Fibroblast of lung (primary cell): ENCODE measurements at places on chromosomes 2 and 18. TPM values are rescaled to one million over a fixed set of nuclear protein-coding genes. Genes with fewer than 3 reads are reported as not detected.

DAPL1 gene
- total RNA-seq: not detected in 2 replicates

LYPD6B gene
- not detected in 2 replicates for total RNA-seq

CLEC4F gene
- total RNA-seq: not detected in 2 replicates

ELP2 gene
- total RNA-seq: 135 and 309 TPM in 2 replicates

ERFE gene
- total RNA-seq: 1.3 and 1.5 TPM in 2 replicates

R3HDM1 gene
- total RNA-seq: 5.4 and 12.4 TPM in 2 replicates

TUBA3E gene
- total RNA-seq: not detected in 2 replicates

SPP2 gene
- total RNA-seq: not detected in 2 replicates

KCNS3 gene
- total RNA-seq: 1.3 and 6.3 TPM in 2 replicates

ZNF396 gene
- total RNA-seq: 2.8 and 5.0 TPM in 2 replicates
